ENCODE measurements at places on chromosomes 16 and 17.

DNA sequence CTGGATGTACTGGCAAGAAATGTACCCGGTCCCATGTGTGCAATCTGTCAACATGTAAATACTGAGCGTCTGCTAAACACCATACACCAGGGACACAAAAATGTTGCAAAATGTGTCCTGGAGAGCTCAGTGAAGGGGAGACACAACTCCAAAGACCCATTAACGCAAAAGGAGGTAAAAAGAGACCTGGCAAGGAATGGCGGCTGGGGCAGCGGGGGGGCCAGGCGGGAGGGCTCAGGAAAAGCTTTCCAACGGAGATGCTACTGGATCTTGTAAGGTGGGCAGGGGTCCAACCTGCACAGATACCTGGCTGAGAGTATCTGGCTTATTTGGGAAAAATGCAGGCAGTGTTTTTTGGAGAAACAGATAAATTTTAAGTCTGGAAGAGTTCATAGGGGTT, 40.7 kb downstream of the ADCY9 start:
- DNase-seq, result no peak

GRCh38 chr16:89633064-89633631, 19.7 kb downstream of the DPEP1 start:
- DNase-seq, result peak; percentile 59

DNA sequence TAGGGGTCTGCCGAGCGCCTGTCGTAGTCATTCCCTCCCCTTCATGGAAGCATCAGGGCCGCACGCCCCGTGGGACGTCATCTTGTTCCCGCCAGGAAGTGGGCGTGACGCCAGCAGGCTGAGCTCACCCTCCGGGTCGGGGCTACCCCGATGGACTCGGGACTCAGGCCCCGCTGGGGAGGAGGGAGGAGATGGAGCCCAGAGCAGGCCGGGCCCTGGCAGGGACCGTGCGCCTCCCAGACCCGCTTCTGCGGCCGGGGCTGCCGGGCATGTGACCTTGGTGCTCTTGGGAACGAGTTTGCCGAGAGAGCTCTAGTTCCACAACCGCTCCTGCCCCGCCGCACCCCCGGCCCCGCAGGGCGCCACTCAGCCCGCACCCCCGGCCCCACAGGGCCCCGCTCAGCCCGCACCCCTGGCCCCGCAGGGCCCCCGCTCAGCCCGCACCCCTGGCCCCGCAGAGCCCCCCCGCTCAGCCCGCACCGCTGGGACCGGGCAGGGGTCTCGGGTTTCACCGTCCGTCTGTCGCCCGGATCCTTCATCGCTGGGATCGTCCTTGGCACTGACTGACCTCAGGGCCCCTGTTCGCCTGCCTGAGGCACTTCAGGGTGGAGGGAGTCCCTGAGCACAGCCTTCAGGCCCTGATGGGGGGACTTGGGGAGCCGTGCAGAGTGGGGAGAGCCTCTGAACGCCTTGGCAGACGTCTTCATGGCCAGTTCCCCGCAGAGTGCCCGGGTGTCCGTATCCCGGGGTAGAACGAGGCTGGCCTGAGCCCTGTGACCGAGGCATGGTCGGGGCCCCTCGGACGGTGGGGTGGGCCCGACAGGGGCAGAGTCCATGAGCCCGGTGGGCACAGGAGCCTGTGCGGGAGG, 5.8 kb downstream of the CACNA1H start:
- DNase-seq, result no peak

- DNase-seq, result no peak
Measured at GRCh38 chr17:13671771-13672170, 70.0 kb upstream of the HS3ST3A1 start.

DNA sequence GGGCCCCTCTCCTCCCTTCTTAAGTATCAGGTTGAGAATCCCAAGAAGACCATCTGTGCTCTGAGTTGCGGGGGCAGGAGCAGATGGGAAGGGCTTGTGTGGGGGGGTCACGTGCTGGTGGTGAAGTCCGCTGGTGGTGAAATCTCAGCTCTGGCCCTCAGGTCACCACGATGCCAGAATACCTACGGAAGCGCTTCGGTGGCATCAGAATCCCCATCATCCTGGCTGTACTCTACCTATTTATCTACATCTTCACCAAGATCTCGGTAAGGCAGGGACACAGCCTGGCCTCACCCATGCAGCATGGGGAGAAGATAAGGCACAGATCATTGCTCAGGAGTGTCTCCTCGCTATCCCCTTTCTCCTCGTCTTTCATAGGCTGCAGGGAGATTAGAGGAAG, 29.7 kb downstream of the SLC5A11 start:
- no peak for DNase-seq

DNA sequence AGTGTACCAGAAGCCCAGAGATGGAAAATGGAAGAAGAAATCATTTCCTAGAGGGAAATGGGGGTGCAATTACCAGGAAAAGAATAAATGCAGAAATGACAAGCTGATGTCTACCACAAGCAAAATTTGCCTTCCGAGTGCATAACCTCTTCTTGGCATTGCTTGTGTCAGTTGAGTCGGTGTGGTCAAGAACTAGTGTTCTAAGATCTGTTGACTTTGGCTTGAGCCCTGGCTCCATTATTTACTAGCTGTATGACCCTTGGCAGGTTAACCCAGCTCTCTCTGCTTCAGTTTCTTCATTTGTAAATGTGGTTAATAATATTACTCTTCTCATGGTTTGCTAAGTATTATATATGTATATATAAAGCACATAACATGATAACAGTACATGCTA, 273.0 kb upstream of the IRX5 start:
- no peak for DNase-seq

GRCh38 chr16:51154271-51155171, 3.5 kb upstream of the SALL1 start:
- no peak for DNase-seq

- no peak for DNase-seq
Measured at GRCh38 chr17:58811290-58811689, 55.6 kb downstream of the PPM1E start.

DNA sequence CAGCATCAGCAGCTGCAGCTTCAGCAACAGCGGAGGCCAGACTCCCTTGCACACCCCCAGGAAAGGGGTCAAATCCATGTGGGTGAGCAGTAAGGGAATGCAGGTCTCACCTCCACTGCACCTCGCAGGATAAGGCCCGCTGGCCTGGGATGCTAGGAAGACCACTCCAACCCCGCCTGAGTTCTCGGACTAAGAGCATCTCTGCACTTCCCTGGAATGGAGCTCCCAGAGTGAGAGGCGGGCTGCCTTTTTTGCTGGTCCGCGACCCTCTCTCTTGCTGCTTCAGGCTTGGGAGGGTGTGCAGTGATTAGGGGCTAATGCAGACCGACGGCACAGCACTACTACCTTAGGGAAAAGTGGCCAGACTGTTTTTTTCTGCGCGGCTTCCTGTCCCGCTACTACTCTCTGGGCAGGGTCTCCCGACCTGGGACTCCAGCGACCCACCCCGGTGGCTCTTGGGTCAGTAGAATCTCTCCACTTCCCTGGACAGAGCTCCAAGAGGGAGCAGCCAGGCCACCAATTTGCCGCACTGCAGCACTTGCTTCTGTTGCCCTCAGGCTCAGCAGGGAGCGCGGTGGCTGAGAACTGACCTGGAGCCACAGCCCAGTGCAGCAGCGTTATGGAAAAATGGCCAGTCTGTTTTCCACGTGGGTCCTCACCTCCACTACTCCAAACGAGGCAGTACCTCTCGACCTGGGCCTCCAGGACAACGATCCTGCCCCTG, 480.4 kb downstream of the CDH8 start:
- no peak for DNase-seq

DNA sequence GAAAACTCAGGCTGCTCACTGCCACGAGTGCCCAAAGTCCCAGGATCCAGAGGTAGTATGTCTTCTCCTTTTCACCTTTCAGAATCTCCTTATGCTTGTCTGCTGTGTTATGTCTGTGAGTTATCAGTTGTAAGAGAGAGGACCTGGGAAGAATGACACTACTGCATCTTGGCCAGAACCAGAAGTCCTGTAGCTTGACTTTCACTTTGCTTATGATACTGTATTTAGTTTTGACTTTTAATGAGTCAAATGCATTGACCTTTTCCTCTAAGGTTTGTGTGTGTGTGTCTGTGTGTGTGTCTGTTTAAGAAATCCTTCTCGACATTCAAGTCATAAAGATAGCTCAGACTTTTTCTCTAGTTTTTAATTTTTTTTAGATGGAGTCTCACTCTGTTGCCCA, 43.4 kb downstream of the BMERB1 start:
- no peak for DNase-seq

- DNase-seq, result no peak
Measured at GRCh38 chr17:43636426-43636825, 25.3 kb downstream of the MEOX1 start.

- DNase-seq, result no peak
Measured at GRCh38 chr16:35134471-35134870, 1675.1 kb downstream of the TP53TG3F start.

DNA sequence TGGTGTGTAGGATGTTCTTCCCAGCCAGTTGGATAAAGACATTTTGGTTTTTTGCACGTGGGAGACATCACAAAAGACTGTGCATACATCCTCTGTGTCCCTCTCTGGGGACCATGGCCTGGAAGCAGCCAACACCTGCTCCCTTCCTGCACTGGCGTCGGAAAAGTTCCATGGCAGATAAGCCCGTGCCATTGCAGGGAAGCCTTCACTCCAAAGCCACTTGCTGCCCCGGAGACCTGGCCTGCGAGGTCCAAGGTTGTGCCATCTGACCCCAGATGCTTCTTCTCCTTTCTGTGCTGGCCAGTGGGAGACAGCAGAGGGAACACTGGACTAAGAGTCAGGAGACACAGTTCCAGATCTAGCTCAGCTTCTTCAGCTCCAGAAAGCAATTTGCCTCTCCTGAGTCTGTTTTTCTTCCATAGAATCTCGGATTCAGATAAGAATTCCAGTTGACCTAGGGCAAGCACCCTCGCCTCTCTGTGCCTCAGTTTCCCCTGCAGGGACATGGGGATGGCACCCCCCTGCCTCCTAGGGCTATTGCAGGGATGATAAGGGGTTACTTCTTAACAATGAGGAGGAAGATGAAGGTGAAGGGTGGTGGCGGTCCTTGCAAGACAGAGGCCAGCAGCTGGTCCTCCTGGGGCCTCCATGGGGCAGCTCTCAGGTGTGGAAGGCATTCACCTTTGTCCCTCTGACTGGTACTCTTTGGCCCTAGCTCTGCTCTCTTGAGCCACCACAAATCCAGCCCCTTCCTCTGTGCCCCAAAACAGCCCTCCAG, 134.2 kb downstream of the CMIP start:
- no peak for DNase-seq

- peak; percentile 61 for DNase-seq
Measured at GRCh38 chr16:70576431-70577255, 53.0 kb downstream of the SF3B3 start.

- no peak for DNase-seq
Measured at GRCh38 chr17:65519462-65519861, 42.0 kb downstream of the AXIN2 start.

DNA sequence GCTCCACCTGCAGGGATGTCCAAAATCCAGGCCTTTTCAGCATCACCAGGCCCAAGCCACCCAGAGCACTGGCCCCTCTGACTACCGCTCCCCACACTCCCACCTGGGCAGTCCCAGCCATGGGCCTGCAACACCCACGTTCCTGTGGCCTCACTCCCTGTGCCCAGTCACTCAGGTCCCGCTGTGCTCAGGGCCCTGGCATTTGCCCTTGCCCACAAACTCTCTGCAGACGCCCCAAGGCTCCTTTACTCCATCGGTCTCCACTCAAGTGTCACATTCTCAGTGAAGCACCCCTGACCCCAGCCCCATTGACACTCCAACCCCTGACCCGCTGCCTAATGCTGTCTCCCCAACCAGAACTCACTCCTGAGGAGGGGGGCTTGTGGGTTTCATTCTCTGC, 23.6 kb downstream of the MPG start:
- DNase-seq, result no peak

- no peak for DNase-seq
Measured at GRCh38 chr17:80312621-80313135, 52.0 kb downstream of the RNF213 start.

- no peak for DNase-seq
Measured at GRCh38 chr16:2959206-2959605, 4.9 kb upstream of the KREMEN2 start.

DNA sequence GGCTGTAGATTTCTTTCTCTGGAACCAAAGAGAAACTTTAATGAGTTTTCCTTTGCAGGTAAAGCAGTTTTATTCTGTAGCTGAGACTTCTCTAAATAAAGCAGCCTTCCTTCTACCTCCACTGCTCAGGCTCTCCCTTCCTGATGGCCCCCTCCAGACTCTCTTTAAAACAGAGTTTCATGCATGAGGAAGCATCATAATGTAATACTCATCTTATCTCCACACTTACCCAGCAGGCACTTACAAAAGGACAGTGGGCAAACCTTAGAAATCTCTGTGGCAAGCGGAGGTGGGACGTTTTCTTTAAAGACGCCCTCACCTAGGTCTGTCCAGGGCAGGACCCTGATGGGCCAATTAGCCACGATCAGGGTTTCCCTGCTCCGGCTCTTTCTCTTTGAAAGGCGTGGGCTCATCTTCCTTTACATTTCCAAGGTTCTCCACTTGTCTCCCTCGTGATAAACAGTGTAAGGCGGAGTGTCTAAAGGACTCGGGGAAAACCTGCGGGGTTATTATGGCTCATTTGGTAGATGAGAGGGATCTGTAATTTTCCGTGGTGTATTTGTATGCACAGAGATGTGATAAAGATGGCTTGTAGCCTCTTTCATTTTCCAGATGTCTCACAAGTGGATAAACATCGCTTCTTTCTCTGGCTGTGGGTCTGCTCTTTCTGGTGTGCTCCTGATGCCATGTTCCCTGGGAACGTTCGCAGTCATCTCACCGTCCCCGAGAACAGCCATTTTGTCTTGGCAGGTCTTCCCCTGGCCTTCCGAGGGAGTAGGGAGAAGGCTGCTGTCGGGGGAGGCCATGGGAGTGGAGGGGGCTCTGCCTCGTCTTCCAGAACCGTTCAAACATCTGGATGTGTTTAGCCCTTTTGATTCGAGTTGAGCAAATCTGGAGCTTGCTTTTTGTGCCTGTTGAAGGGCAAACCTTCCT, 239.0 kb downstream of the CCDC182 start:
- DNase-seq, result no peak

- DNase-seq, result no peak
Measured at GRCh38 chr17:79459003-79459655, 151.7 kb downstream of the RBFOX3 start.

DNA sequence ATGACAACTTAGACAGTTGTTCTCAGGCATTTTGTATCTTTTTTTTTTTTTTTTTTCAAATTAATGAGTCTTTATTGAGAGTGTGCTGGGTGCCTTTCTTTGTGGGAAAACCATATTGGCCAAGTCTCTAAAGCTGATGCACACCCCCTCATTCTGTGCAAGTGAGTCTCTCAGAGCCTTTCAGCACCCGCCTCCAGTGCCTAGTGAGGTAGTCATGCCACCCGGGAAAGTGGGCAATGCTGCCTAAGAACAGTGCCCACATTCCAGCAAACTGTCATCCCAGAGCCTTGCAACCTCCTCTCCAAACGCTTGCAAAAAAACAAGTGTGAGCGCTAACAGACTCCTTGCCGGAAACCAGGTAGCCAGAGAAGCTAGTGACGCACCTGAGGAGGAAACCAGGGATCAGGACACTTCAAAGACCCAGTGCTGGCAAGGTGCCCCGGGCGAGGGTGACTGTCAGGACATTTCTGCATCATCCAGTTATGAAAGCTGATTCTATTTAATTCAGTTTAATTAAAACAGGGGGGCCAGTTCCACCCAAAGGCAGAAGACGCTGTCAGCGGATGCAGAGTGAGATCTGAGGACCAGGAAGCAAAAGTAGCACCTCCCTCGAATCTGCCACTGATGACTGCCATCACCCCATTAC, 34.9 kb downstream of the SMARCE1 start:
- no peak for DNase-seq

GRCh38 chr17:72984926-72985325, 107.6 kb downstream of the SLC39A11 start:
- no peak for DNase-seq
